NCI-H446 treated with DMSO at 0.1 percent for 48 hours (cell line): ENCODE measurements at places on chromosomes 11 and 22.
A peak's percentile ranks its signal among the peaks of the same experiment; 100 is the strongest.

DNA sequence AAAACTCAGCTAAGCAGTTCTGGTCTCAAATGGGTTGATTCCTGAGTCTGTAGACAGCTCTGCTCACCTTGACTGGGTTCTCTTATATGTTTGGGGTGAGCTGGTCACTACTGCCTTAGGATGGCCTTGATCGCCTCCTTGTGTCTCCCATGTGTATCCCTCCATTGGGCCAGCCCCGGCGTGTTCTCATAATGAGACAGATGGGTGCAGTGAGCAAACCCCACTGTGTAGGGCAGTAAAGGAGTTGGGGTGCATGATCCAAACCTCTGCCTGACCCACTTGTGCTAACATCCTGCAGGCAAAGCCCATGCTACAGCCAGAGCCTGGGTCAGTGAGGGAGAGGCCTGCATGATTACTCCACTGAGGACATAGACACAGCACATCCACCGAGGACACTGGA lies 657.6 kb downstream of the BRD1 start:
- no peak for DNase-seq

GRCh38 chr11:102010776-102011494 lies 36.3 kb upstream of the CFAP300 start:
- no peak for DNase-seq

DNA sequence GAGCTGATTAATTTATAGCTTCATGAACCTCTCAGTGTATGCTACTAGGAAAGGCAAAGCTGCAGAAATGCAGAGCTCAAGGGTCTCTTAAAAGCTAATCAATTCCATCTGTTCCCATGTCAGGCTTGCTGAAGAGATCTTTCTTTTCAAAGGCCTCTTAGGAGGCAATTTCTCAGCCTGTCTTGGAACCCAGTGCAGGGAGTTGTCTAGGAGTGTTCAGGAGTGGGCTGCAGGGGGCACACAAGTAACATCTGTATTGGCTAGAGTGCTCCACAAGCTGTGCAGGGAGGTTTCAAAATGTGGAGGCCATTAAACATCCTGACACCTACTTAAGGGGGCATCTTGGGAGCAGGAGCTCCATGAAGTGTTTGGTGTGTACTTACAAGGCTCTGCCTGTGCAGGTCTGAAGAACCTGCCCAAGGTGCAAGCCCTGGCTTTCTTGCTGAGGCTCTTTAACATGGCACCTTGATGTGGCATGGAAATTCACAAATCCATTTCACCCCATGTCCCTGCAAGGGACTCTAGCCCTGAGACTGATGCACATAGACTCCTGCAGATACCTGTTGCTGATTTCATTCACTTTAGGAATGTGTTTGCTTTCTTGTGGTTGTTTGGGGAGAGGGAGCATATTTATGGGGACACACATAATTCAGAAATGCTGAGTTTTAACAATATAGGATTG lies 134.7 kb downstream of the ME3 start:
- DNase-seq = no peak

GRCh38 chr11:9316334-9316733 lies 1.9 kb upstream of the TMEM41B start:
- no peak for DNase-seq

GRCh38 chr22:27990879-27991278 lies 71.8 kb upstream of the PITPNB start:
- no peak for DNase-seq

- no peak for DNase-seq
These were observed 8.9 kb upstream of the PELI3 start for GRCh38 chr11:66457826-66458225.

- peak; percentile 56 for DNase-seq
These were observed 21.6 kb upstream of the PEX26 start for GRCh38 chr22:18056161-18056666.
